ENCODE measurements at places on chromosomes 1 and 21.
A peak's percentile ranks its signal among the peaks of the same experiment; 100 is the strongest.

- DNase-seq, result no peak
These were observed 14.2 kb upstream of the SRSF4 start for GRCh38 chr1:29195881-29196291.

DNA sequence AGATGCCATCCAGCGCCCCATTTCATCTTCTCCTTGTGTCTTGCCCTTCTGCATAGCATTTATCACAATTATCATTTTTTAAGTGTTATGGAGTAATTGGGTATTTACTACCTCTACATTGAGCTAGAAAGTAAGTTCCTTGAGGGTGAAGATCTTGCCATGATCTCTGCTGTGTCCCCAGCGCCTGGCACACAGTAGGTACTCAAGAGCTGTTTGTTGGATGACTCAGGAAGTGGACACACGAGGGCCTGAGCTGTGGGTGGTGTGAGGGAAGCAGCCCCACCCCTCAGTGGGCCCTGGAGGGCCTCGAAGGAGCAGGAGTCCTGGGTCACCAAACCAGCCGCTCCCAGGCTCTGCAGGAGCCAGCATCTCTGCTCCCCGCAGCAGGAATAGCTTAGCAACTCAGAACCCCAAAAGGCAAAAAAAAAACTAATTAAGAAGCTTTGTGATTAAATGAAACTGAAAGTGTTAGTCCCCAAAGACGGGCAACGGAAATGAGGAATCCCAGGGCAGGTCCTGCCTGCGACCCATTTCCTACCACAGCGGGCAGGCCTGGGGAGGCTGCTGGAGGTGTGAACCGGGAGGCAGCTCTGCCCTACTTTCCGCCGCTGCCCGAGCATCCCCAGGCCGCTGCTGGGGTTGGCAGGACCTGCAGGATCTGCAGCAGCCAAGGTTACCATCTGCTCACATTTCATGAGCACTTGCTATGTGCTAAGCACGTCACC, 87.7 kb downstream of the LACTBL1 start:
- no peak for DNase-seq

- DNase-seq, result no peak
These were observed 34.5 kb upstream of the LRRC38 start for GRCh38 chr1:13548281-13548680.

GRCh38 chr21:31874812-31875212, 2.0 kb downstream of the HUNK start:
- no peak for DNase-seq

DNA sequence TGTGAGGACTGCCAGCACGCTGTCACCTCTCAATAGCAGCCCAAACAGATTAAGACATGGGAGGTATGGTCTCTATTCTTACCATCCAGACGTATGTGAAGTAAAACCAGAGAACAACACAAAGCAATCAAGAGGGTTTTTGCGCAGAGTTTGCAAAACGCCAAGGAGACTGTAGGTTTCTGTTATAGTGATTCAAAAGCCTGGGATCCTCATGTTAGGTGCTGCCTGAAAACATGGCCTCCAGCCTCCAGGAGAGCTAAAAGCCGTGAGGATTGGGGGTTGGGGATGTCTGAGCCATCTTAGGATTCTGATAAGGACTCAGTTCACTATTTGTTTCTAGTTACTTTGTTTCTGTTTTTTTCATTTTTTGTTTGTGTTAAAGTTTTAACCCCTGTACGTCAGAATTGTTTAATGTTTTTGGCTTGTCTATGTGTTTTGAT, 4.2 kb upstream of the CCT8 start:
- no peak for DNase-seq

DNA sequence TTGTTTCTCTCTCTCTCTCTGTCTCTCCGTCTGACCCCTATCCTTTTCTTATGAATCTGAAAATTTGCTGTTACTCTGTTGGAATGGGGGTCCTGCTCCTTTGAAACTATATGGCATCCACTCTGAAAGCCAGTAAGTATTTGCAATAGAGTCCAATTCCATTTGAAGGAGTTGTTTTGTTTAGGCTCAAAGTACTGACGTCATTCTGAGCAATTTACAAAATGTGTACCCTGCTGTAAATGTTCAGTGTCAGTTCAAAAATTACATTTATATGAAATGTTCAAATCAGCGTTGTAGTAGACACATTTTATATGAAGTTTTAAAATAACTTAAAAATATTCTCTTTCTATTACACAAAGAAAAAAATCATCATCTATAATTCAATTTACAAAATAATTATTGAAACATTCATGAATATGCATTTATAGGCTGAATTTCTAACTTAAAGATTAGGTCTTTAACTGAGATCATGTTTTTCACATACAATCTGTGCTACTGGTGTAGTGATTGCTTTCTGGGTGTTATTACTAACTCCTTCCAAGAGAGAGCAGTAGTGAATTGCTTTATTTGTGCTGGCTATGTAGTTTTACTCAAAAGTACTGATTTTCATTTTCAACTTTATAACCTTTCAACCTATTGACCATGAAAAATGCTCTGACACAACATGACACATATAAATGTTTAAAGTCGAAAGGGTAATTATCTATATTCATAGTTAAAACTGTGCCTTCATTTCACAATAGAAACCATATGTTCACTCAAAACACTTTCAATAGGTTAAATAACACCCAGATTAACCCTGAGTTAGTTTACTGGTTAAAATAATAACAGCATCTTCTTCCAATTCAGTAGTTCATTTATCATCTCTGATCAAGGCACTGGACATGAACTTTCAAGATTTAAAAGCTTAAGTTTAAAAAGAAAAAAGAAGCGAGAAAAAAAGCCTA, 253.1 kb upstream of the ADGRL4 start:
- no peak for DNase-seq

GRCh38 chr1:3460672-3461131, 6.2 kb downstream of the ARHGEF16 start:
- DNase-seq, result no peak

GRCh38 chr1:230069796-230070195, 2.8 kb downstream of the GALNT2 start:
- DNase-seq, result no peak

DNA sequence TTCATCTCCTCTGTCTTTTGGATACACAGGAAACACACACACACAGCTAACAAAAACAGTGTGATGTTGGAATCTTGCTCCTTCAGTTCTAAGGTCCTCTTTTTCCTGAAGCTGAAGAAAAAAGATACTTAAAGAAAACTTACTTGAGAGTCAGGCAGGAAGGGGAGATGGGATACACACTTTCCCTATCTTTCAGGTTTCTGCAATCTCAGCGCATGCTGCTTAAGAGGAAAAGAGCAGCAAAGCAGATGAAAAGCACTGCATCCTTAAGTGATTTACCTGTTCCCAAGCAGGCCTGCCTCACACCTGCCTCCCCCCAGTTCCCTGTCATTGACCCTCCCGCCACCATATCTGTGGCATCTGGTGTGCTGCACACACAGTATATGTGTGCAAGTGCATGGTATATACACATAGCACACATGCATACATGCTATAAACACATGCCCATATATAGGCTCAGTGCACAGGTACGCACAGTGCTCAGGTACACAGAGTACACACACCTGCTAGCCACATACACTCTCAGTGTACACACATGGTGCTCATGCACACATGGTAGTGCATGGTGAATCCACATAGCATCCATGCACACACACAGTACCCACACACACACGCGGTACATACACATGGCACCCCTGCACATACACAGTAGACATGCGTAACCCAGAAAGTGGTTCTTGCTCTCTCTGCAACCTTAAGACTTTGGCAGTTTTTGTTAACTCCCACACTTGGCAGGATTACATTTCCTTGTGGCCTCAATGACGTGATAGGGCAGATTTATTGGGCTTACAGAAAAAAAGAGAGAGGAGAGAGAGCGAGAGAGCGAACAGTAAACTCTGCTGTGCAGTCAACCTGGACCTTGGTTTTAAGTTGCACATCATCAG, 166.9 kb downstream of the TOMM20 start:
- DNase-seq, result no peak

- no peak for DNase-seq
These were observed 32.1 kb upstream of the ADORA3 start for GRCh38 chr1:111535256-111536191.

- no peak for DNase-seq
These were observed 3.8 kb upstream of the NCMAP start for GRCh38 chr1:24551960-24552571.

DNA sequence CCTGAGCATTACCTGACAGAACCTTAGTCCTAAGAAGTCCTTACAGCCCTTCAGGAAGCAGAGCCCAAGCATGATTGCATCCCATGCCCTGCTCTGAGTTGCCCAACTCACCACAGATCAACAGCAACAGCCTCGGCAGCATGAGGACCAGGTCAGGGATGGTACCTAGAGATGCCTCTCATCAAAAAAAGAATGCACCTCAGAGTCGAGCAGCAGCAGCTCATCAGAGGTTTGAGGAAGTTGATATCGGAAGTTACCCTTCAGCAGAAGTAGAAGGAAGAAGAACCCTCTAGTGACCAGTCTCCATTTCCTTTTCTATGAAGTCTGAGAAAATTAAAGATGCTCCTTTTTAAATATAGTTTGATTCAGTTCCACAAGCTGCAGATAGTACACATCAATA, at the start of gene FCRL1:
TSS of gene FCRL1 (minus strand) at position 225 of the 400 bp plus-strand sequence. CDS start at position 142, 83 bp downstream.
- DNase-seq, result no peak

DNA sequence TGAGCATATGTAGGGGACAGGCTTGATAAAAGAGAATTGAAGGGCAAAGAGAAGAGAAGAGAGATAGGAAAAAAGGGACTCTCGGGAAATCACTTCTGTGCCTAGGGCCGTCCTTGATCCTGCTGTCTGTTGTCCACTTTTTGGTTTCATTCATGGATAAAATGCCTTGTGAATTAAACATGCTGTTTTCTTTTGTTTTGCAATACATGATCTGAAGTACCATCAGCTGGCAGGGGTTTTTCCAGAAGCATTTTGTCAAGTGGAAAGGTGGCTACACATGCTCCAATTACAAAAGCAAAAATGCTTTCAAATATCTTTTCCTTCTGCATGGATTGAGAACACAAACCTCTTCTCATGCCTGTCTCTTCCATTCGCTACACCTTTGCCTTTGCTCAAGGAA, 361.7 kb downstream of the PDE4B start:
- no peak for DNase-seq

DNA sequence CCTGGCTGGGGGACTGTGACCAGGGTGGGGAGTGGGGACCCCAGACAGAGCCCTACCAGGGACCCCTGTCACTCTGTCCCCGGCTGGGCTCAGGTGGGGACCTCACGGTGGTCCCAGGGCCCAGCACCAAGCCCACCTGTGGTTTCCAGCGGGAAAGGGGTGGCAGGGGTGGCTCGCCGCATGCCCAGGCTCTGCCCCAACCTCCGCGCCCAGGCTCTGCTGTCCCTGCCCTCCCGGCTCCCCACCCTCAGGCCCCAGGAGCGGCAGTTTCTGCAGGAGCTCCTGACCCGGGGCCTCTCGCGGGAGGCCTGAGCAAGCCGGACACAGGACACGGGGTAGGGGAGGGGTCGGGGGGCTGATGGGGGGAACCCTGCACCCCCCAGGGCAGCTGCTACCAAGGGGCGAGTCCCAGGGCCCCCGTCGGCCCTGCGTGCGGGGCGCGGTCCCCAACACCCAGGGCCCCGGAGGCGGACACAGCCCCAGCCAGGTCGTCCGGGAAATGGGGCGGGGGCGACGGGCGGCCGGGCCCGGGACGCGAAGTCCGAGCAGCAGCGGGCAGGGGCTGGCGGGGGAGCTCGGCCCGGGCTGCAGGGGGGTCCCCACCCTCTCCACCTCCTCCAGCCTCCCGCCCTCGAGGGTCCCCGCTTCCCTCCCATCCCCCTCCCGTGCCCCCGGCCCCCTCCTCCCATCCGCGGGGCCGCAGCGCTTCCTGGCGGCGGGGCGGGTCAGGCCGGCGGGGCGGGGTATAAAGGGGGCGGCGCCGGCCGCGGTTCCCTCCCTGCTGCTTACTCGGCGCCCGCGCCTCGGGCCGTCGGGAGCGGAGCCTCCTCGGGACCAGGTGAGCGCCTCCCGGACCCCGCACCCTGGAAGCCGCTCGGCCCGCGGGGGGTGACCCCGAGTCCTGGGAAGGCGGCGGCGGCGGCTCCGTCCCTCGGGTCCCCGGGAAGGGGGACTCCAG, at the start of gene COL6A2:
TSS of gene COL6A2 (plus strand) at position 777 of the 958 bp plus-strand sequence.
- DNase-seq, result peak; percentile 36

DNA sequence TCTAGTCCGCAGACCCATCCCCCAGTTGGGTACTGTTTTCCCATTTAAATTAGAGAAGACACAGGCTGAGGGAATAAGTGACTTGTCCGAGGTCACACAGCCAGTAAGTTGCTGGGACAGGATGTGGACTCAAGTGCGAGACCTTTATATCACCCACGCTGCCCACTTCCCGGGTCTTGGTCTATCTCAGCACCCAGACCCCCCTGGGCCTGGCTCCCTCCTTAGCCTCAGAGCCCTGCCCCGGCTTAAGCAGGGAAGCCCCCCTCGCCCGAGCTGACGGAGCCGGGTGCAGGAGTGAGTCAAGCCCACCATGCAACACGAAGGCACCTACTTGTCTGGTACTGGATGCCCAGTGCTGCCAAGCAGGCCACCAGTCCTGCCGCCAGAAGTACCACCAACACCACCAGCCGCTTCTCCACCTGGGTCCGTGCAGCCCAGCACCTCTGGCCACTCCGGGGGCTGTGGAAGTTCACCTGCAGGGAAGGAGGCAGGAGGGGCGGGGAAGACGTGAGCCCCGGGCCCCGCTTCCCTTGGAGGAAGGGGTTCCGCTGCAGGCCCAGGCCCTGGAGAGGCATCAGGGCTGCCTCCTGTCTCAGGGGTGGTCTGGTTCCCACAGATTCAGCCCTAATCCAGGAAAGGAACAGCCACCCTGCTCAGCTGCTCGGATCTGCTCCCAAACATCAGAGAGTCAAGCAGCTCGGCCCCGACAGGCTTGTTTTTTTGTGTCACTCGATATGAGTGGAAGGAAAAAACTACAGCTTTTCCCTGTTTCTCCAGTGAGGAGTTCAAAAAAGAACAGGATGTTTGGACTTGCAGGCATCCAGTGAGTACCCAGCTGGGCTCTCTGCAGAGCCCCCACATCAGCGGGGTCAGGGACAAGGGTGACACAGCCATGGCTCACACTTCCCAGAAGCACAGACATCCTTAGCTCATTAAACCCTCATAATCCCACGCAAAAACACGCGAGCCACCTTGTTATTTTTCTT, 11.1 kb downstream of the ECE1 start:
- DNase-seq, result no peak

DNA sequence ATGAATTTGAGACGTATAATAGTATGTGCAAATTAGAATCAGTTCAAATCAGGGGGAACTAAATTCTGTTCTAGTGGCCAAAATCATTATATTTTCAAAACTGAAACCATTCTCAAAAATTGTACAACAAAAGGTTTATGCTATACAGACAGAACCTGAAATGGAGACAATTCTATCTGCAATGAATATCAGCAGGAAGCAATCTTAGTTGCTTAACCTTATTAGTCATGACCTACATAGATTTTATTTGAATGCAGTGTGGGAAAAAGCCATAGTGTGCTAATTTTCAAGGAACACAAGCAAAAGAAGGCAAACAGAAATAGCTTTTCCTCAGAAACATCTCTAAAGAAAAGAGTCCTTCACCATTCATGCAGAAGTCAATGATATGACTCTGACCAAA, 6.5 kb downstream of the AK5 start:
- DNase-seq, result no peak
